Renal cortical epithelial cell (primary cell): ENCODE measurements at places on chromosomes 11 and 22. TPM values are rescaled to one million over a fixed set of nuclear protein-coding genes. Genes with fewer than 3 reads are reported as not detected.

DNA sequence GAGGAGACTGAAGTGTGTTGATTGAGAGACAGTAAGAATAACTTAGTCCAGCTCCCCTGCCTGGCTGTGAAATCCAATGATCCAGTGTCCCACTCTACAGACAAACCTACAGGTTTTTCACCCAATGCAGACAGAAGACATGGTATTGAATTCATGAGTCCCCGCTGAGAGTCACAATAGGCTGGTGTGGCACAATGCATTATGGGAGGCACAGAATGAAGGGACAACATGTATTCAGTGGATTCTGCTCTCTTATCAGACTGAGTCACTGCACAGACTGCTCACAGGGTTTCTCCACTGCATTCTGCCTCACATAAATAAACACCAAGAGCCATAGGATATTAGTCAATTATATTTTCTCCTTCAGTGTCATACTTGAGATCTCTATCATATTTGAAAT, 55.2 kb upstream of the TOP3B start:
- DNase-seq = no peak

- DNase-seq = no peak
Measured at GRCh38 chr11:1777737-1778136, 14.0 kb upstream of the CTSD start.

DNA sequence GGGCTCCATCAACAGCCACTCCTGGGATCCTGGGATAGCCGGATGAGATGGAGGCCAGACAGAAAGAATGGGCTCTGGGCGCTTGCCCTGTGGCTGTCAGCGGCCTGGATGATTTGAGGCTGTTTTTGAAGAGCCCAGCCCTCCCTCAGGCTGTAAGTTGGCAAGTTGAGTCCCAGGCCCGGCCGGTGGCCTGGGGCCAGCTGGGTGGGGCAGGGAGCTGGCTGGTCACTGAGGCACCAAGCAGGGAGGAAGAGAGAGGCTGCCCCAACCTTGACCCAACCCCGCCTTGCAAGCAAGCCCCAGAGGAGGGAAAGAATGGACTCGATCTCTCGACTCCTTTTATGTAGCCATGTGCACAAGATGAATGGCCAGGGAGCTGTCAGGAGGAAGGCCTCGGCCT, 34.9 kb downstream of the RIBC2 start:
- no peak for DNase-seq

DNA sequence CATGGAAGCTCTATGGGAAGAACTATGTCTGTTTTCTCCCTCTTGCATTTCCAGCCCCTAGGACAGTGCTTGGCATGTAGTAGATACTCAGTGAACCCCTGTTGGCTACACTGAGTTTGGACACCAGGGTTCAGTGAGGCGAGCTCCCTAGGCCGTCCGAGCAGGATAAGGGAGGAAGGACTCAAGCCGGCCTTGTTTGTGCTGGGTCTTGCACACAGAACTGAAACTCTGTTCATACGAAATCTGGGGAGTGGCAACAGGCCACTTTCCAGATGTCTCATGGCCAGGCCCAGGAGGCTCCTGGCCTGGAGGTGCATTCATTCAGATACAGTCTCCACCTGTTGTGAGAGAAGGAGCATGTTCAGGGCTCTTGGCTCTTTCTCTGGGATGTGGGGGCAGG, 23.6 kb upstream of the LMO1 start:
- no peak for DNase-seq

Gene CCDC157
- total RNA-seq = 2.6 and 12.1 TPM in 2 replicates

GRCh38 chr11:123351375-123351774, 78.7 kb upstream of the GRAMD1B start:
- DNase-seq = no peak

GRCh38 chr11:93481279-93481678, 61.9 kb downstream of the SMCO4 start:
- DNase-seq = no peak

- DNase-seq = peak; percentile 54
Measured at GRCh38 chr11:45805305-45806071, 539 bp downstream of the SLC35C1 start.

GRCh38 chr22:42862045-42862734, 5.1 kb upstream of the ARFGAP3 start:
- peak; percentile 54 for DNase-seq

DNA sequence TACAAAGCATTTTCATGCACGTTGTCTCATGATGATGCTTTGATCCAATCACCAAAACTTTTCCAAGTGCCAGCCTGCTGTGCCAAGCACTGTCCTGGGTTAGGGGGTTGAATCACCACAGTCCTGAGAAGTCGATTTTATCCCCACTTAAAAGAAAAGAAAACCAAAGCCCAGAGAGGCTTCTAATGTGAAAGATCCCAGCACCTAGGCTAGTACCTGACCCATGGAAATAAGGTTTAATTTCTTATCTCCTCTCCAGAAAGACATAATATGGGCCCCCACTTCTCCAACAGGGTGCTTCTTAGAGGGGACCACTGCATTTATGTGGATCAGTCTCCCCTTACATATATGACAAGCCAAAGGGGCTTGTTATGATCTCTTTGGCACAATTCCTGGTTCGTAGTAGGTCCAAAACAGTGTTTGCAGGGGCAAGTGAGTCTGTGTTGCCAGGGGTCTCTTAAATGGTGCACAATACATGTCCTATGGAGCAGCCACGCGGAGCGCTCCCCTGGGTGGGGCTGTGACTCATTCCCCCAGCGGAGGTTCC, 1.9 kb upstream of the BCL9L start:
- DNase-seq = no peak

Gene CLP1
- 20.3 and 34.6 TPM in 2 replicates for total RNA-seq

DNA sequence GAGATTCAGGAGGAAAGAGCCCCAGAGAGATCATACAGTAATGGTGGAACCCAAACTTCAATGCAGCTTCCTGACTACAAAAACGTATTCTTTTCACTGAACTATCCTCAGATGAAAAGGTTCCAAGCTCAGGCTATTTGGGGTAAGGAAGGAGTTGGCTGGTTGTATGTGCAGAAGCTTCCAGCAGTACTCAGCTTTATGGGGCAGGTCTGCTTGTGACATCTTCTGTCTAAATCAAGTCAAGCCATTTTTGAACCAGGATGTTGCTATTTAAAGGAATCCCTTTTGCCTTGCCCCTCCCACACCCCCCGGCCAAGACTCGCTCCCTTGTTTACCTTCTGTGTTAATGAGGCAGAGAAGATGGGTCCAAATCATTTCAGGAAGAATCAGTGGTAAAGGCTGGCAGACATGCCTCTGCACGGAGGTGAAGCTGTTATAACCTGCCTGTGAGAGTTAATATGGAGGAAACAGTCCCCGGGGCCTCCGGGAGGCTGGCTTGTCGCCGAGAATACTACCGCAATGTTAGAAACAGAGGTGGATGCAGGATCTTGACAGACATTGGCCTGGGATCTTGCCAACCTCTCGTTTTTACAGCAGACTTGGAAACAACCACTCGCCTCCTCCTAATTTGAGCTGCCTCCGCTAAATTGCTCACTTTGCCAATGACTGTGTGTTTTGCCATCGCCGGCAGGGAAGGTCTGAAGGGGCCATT, 45.4 kb downstream of the TIMP3 start:
- DNase-seq = no peak

DNA sequence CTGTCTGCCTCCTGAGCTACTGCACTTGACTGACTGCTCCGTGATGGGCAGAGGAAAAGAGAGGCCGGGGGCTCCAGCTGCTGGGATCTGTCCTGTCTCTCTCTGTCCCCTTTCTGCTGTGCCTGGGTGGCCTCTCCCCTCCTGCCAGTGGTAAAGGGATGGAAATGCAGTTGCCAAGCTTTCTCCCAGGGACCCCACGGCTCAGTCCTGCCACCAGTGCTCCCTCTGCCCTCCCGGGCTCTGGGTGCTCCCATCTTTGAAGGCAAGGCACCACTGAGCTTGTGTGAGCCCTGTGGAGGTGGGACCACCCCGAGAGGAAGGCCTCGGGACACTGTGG, 32.0 kb downstream of the NADSYN1 start:
- no peak for DNase-seq

GRCh38 chr11:5522308-5522707, 5.8 kb upstream of the UBQLNL start:
- DNase-seq = peak; percentile 21

DNA sequence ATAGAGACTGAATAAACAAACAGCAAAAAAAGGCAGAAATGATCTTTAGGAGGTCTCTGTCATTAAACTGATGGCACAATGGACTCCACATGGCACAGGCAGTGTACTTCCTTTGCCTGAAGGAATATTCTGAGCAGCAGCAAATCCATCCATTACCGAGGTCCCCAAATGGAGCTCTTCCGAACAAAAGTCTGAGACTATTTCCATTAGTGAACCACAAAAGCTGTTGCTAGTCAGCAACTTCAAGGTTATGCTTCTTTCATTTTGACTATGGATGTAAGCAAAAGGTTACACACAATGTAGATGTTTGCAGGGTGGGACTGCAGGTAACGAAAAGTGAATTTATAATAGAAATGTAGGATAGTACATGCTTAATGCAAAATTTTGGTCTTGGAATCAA, 14.5 kb downstream of the NARS2 start:
- DNase-seq = no peak
